ENCODE measurements at places on chromosomes 1 and 21.

- DNase-seq = no peak
These were observed 6.9 kb downstream of the PTPRF start for GRCh38 chr1:43537423-43538142.

DNA sequence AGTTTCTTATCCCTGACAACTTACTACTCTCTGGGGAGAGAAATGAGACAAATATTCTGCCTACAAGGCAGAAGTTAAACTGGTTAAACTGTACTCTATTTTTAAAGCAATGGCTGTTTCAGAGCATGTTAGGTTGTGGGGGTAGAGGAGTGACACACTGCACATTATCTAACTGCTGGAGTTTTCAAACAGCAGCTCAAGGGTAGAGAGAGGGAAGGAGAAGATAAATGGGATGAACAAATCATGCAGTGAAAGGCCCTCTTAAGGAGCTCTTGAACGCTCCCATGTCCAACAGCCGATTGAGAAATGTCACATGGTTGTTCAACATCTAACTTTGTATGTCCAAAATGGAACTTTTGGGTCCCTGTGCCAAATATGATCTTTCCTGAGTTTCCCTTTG is 14.0 kb upstream of the IFI44L start:
- no peak for DNase-seq

GRCh38 chr1:2347409-2347785 is 44.0 kb downstream of the MORN1 start:
- DNase-seq = no peak

DNA sequence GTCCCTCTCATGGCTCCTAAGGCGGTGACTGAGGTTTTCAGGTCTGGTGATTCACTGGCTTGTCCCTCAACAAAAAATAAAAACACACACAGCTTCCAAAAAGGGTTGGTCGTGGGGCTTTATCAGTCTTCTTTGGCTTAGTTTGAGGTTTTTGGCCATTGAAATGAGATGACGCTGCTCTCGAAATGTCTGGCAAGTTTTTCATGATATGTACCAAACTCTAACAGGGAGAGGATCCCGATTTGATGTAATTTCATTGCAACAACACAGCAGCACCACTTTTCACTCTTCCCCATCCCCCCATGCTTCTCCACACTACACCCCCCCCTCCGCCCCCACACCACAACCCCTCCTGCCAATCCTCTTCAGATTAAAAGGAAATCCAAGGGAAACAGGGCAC is 187.1 kb upstream of the NFIA start:
- DNase-seq = peak; percentile 70

- no peak for DNase-seq
These were observed 7.4 kb upstream of the AMPD1 start for GRCh38 chr1:114702737-114703136.

DNA sequence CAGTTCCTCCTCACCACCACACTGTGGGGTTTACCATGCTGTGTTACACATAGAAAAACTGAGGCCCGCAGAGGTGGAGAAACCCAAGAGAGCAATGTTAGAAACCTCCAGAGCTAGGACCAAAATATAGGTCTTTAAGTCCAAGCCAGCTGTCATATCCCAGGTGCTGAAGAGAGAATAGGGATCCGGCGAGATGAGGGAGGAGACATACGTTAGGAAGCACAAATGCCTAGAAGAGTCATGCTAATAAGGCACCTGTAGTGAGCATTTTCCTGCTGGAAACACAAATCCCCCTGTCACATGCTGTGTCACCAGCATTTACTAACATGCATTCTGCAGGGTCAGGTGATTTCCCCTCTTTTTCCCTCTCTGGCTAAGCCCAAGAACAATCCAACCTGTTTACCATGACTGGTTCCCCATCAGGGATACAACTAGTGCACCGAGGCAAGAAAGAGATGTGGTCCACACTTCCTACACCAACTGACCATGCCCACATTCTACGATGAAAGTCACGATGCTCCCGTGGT is 168.6 kb upstream of the CAMK1G start:
- DNase-seq = no peak

DNA sequence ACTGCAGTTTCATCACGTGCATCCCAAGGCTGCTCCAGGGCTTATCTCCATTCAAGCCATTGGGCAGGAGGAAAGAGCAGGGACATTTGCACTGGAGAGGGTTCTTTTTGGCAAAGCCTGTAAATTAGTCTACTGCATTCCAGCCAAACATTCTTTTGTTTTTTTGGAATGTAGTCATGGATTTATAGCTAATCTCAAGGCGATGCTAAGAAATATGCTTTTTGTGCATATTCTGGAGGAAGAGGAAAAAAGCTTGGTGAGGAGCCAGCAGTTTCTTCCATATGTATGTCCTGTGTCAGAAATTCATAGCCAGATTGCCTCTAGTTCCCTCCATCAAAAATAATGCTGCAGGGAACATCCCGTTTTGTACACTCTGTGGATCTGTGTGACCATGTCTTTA is 221.4 kb downstream of the BACH1 start:
- no peak for DNase-seq

DNA sequence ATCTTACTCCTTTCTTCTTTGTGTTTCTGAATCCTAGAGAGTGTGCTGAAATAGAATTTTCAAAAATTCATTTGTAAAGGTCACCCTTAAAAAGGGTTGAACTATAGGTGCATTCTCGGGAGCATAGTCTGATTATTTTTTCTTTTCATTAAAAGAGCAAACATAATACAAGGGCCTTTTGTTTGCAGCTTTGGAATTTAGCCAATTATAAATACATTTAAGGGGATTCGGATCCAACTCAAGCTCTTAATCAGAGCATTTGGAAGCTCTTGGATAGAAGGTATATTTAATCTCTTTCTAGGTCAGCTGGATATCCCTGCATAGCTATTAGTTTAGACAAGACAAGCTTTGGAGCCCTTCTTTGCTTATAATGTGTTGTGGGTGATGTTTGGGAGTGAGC is 321.7 kb downstream of the HHAT start:
- DNase-seq = no peak

DNA sequence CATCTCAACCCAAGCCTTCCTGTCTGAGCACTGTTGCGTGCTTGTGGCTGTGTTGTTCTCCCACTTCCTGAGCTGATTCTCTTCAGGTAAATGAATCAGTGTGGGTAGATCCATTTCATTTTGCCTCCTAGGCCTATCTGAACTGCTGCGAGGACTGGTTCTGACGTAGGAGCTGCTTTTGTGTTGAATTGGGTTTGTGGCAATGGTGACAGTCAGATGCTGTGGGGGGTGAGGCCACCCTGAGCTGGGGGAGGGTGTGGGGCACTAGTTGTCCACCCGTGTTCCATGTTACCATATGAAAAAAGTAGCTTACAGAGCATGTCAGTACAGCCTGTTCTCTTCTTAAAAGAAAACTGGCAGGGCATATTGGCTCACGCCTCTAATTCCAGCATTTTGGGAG is 81.5 kb downstream of the MRPS6 start:
- no peak for DNase-seq

DNA sequence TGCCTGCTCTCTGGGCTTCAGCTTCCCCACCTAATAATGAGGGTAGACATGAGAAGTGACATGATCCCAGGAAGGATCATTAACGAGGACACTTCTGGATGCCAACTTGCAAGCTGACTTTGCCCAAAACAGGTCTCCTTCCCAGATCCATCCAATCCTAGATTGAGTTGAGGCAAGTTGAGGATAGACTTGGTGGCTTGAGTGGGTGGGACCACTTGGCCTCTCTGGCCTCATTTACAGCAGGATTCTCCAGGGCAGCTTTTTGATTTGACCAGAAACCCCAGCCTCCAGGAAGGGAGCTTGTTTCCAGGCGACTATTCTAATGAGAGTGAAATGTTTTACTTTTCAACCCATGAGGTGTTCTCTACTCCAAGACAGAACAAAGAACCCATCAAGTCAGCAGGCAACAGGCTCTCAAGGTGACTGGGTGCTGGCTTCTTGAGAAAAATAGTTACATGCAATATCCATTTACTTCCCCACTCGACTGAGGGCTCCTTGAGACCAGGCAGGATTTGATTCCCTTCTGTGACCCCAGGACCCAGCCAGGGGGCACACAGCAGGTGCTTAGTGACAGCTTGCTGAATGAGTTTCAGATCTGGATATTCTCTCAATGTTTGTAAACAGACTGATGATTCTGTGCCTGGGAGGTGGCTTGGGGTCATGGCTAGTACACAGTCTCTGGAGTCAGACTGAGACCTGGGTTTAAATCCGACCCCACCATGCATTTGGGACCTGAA is 128.2 kb downstream of the DMRTB1 start:
- no peak for DNase-seq

DNA sequence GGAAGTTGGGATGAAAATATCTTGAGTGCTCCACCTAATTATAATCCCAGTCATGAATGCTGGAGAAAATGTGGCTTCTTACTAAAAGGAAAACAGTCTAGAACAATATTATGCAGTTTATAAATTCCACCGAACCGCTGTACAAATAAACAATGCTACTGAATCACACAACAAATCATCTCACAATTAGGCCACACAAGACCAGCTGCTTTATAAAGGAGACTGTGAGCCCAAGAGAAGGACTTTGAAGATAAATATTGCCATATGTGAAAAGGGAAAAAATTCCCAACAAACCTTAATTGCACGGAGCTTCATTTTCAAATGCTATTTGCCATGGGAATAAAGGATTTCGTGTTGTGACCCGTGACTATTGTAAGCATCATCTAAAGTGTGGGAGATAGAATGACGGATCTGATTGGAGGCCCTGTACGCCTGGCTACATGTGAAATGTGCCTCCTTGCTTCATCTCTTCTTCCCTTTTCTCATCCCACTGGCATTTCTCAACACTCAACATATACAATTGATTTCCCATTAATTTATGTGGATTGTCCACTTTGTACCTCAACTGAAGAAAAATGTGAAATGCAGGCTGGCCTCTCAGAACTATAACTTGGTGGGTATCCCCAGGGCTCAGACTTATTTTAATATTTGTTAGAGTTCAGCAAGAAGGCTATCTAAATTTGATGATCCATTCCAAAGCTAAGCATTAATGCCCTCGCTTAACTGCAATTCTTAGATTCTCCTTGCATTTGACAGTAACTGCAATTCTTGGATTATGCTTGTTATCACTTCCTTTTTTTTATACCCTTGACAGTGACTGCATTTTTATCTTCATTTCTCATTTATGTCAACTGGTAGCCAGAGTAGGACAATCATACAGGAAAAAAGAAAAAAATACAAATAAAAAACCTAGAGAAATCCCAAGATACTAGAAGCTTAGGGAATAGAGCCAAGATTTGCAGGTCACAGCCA is 122.3 kb downstream of the TGFB2 start:
- DNase-seq = no peak

DNA sequence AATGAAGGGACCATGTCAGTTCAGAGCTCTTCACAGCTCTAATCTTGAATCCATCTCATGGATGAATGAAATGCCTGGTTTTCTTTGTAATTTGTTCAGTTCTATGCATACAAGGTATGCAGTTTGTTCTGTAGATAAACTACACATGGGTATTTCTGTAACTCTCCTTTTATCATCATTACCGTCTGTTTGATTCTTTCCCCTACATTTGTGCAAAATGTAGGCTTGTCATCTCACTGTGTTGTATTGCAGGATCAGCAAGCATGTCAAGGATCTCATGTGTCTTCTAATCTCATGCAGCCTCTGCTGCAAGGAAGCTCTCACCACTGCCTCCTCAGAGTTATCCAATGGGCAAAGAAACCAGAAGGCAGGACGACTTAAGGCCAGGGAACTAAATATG is 79.3 kb downstream of the OLFML2B start:
- DNase-seq = no peak

DNA sequence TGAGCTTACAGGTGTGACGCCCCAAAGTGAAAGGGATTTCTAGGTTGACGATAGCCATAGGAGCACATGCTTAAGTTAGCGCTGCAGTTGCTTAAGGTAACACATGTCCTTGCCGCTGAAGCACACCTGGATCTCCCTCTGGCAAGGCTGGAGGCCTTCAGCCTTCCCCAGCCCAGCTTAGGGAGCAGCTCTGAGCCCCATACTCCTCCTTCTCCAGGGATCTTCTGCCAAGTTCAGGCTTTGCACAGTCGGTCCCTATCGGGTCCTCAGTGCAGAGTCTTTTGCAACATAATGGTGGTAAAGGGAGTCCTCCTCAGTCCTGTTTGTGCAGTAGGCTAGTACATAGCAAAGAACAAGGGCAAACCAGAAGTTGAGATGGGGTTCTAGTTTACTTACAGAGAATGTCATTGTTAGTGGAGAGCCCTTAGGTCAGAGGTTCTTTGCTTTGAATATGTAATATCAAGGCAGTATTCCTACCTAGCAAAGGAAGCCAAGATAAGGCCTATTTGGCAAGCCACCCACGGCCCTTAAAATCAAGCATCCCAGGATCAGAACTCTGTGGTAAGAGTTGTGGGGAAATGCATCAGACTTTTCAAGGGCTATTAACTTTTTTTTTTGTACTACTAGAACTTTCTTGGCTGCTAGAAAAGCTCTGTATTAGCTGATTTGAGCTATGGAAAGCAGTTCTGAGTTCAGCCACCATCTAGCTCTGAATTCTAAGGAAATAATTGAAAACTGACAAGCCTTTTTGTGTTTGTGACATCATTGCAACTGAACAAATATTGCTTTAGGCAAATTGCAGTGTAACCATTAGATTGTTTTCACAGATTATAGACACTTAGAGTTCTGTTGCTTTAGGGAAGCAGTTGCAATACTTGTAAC is 1.4 kb downstream of the EVA1C start:
- DNase-seq = no peak

DNA sequence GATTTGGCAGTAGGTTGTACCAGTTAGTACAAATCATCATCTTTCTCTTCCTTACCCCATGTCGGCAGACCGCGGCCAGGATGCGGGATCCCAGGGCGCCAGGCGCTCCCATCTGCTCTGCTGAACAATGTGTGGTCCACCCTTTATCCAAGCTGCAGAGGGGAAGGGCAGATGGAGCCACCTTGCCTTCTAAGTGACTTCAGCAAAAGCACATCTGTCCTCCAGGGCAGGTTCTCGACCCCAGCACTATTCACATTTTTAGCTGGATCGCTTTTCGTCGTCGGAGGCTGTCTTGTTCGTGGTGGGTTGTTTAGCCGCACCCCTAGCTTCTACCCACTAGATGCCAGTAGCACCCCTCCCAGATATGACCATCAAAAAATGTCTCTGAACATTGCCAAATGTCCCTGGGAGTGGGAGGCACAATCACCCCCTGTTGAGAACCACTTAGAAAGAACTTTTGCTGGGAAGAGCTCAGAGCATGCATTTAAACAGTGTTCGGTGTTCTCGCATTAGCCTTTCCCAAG is 58.1 kb upstream of the SIM2 start:
- DNase-seq = peak; percentile 12

Data from NCI-H2171 (cell line).